Dermis microvascular lymphatic vessel endothelial cell (primary cell): ENCODE measurements at places on chromosomes 5 and 9.

GRCh38 chr5:150162142-150162513 lies 4.5 kb upstream of the CDX1 start:
- no peak for DNase-seq

GRCh38 chr5:151798674-151799073 lies 26.9 kb downstream of the G3BP1 start:
- DNase-seq, result no peak

- peak; percentile 66 for DNase-seq
These were observed 56.9 kb upstream of the STXBP1 start for GRCh38 chr9:127554966-127555839.

- DNase-seq, result no peak
These were observed 244.7 kb downstream of the ICE1 start for GRCh38 chr5:5667136-5667554.

DNA sequence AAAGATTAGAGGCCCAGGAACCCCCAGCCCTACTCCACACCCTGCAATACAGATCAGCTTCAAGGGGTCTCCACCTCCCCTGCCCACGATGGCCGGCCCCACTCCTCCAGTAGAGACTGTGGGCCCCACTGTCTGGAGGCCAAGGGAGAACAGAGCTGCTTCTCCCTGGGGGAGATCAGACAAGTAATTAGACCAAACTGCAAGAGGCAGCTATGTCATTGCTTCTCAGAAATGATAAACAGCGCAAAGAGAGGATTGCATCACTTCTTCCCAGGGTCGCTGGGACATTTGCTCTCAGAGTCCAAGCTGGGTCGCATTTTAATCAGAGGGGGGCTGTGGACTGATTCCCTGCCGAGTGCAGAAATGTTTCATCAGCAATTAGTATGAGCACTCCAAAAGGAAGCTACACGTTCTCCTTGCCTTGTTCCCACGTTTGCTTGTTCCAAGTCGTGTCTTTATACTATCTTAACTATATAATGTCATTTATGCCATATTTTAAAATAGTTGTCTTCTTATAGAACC lies 59.9 kb downstream of the ROPN1L start:
- no peak for DNase-seq

GRCh38 chr9:124251605-124252378 lies 6.0 kb upstream of the NEK6 start:
- no peak for DNase-seq
